ENCODE measurements at places on chromosomes 11 and 22. TPM values are rescaled to one million over a fixed set of nuclear protein-coding genes. Genes with fewer than 3 reads are reported as not detected.

DNA sequence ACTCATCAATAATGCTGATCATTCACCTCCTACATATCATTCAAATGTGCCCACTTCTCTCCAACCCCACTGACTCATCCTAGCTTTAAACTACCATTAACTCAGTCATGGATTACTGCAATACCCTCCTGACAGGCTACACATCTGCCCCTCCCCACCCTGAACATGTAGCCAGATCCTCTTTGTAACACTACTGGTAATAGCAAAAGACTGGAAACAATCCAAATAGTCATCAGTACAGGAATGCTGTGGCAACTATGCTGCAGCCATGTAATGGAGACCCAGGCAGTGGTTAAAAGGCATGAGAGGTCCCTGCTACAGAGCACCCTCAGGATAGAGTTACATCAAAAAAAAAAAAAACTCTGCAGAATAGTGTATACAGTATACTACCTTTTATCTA lies 16.6 kb downstream of the SLC43A3 start:
- DNase-seq, result no peak

The MMP12 gene
- not detected for total RNA-seq

DNA sequence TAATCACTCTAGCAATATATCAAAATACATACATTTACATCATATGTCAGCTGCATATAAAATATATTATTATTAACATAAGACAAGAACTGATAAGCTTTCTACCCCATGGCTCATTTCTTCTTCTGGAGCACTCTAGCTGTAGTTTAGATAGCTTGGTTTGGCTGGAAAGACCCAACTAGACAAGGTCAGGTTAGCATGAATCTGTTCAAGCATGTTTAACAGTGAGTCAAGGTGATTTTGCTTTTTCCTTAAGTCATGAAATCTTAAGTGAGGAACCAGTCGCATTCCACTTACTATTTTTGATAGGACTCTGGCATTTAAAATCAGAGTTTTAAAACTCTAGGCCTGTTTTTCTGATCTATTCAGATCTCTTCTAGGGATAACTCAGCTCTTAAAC lies 157.0 kb upstream of the PDGFD start:
- no peak for DNase-seq

The GNAZ gene
- 3.5 TPM for total RNA-seq

The FTH1 gene
- total RNA-seq, result 3,130 TPM

The PLA2G6 gene
- 15.2 TPM for total RNA-seq

GRCh38 chr22:27438271-27438980 lies 363.1 kb downstream of the MN1 start:
- DNase-seq, result no peak

The SERPIND1 gene
- not detected for total RNA-seq

DNA sequence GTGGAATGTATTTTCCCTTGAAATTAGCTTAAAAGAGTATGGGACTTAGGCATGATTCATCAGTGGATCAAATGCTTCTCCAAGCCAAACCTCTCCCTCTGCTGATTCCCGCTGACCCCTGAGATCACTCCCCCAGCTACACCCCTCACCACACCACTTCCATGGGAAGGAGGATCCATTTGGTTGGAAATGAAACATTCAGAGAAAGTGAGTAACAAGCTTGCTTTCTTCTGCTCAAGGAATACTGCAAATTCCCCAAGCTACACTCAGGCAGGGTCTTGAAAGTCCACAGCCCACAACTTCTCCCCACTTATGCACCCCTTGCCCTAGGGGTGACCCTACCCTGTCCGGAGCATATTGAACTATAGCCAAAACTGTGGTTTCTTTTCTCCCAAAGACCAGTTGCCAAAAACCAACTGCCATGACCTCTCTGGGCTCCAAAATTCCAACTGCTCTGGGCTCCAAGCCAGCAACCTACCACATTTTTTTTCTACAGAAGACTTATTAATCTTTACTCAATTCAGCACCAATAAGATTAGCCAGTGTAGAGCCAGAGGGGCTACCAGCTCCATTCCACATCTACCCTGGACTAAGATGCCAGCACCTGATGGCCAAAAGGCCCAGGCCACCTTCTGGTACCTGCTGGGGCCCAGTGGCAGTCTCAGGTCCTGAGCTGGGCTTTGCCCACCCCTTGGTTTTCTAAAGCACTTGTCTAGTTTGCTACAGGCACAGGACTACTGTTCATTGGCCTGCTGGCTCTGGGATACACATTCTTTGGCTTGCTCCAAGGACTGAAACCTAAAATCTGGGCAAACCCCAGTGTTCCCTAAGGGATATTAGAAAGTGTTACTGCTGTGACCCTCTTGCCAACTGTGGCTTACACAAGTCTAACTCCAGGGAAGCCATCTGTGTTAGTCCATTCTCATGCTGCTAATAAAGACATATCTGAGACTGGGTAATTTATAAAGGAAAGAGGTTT lies 101.1 kb downstream of the MICAL3 start:
- no peak for DNase-seq

GRCh38 chr11:59173080-59173963 lies 1.4 kb downstream of the DTX4 start:
- DNase-seq, result peak; percentile 24

The KCNC1 gene
- total RNA-seq, result not detected

DNA sequence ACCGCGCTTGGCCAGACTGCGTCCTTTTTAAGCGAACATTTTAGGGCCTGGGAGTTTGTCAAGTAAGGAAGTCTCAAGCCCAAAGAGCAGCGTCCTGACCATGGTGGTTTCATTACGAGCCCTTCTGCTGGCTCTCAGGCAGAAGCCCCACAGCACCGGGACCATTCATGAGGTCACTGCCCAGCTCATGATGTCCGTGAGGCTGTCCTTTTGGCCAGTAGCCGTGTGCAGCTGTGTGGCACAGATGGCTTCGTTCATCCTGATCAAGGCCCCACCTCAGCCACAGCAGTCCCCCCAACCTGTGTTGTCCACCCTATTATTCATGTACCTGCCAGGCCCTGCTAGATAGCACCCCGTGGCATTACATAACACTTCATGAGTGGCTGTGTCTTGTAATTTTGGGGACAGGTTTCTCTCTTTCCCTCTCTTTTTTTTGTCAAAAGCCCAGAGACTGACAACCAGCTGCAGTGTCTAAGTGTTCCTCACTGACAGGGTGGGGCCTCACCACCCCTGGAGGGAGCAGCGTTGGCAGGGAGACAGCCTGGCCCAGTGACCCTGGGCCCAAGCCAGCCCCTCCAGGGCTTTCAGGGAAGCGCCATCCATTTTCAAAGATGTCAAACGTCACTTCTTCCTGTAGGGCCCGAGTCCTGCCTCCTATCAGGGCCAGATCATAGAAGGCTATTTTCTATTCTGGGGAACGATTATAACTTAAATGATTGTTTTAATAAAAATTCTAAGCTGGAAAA lies 21.8 kb upstream of the CABP7 start:
- no peak for DNase-seq

The RFPL2 gene
- not detected for total RNA-seq

DNA sequence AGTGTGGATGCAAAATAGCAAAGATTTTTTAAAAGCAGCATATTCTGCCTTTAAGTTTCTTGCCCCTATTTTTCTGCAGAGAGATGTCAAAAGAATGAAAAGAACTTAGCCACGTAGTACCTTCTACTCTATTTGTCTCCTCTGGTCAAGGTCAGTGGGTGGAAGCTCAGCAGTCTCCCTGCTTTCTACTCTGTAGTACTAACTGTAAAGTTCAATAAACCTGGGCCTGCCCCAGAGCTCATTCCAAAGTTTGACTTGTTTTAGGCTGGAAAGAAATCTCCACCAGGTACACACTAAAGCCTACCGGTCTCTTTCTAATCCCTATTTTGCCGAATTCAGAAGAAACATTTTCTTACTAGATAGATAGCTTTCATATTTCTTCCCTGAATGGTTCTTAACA lies 247.9 kb upstream of the ARHGAP20 start:
- no peak for DNase-seq

DNA sequence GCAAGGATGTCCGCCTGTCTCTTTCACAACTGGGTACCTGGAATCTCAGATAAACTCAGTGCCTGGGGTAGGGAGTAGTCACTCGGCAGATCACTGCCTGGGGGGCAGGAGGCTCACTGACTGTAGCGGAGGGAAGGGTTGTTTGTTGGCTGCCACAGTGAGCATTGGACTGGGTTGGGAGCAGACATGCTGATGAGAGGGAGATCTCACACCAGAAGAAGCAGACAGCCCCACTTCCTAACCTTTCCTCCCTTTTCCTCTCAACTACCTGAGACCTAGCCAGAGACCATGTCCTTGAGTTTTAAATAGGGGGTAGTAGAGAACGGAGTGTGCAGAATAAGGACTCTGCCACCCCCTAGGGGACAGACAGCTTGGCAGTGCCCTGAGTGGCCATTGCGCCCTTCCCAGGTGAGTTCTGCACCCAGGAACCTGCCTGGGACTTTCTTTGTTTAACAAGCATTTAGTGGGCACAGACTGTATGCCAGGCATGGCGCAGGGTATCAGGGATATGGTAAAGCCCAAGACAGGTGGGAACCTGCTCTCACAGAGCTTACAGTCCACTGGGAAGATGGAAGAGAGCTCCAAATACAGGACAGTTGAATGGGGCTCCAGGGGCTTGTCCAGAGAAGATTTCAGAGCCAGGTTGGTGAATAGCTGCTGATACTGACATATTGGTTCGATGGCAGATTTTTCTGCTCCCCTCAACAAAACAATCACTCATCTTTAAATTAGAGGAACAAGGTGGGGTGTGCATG lies 115.7 kb upstream of the NNMT start:
- peak; percentile 72 for DNase-seq

The CDC42EP2 gene
- 11.4 TPM for total RNA-seq

DNA sequence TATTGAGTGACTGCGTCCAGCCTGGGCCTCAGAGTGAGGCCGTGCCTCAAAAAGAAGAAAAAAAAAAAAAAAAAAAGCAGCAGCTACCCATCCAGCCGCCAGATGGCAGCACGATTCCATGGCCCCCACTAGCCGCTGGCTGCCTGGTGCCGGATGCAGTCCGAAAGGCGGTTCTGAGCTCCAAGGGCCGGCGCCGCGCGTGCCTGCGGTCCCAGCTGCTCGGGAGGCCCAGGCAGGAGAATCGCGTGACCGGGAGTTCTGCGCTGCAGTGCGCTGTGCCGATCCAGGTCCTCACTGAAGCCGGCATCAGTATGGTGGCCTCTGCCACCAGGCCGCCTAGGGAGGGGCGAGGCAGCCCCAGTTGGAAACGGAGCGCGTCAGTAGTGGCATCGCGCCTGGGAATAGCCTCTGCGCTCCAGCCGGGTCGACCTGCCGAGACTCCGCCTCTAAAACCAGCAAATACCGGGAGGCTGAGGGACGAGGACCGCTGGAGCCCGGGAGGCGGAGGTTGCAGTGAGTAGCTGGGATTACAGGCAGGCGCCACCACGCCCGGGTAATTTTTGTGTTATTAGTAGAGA lies 19.3 kb downstream of the SCARF2 start:
- peak; percentile 84 for DNase-seq

Data from heart right ventricle (tissue), 16 donors.